ENCODE measurements at places on chromosomes 13 and 19. TPM values are rescaled to one million over a fixed set of nuclear protein-coding genes. Genes with fewer than 3 reads are reported as not detected.

- H3K4me3 ChIP-seq, result no peak overlapping the region
- peaks cover 33% of the 10 kb centered on the region for H3K27me3 ChIP-seq
- H3K27ac ChIP-seq, result no peak overlapping the region
- no peak for DNase-seq
- peaks cover 2% of the 10 kb centered on the region for H3K4me1 ChIP-seq
- no peaks in the 10 kb centered on the region for H3K36me3 ChIP-seq
Observed at GRCh38 chr13:33355201-33355895, 69.8 kb upstream of the STARD13 start.

DNA sequence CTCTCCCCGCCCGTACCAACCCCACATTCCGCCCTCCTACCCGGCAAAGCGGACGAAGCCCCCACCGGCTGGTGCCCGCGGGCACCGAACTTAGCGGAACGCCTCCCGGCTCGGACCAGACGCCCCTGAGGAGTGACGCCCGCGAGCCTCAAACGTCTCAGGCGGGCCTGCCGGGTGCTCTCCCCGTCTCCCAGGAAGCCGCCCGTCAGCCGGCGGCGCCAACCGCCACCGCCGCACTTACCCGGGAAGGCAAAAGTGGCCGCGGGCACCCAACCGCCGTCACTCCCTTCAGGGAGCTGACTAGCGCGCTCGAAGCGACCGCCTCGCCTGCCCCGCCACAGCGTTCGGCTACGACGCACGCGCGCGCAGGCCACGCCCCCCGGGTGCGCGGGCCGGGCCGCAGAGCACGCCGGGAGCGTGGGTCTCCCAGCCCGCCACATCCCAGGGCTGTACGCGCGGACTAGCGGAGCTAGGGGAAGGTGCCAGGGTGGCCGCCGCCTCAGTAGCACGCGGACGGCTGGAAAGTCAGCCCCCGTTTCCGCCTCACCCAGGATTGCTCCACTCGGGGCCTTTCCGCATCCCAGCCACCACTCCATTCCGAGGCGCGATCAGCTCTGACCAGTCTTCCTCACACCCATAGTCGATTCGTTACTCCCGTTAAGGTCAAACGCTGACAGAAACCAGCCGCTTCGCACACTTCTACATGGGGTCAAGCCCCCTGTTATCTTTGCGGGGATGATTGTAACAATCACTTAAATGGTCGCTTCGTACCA, at the start of gene TEX30:
Gene TEX30 (minus strand): TSS at position 346 of the 773 bp plus-strand sequence. CDS start 3,760 bp downstream, outside the sequence.
- peak within 1 kb of the TSS; percentile 97 for H3K27ac ChIP-seq
- H3K4me3 ChIP-seq, result peak within 1 kb of the TSS; percentile 88
- H3K36me3 ChIP-seq, result peaks cover 14% of the 10 kb centered on the region
- DNase-seq, result peak; percentile 86
- peaks cover 2% of the 10 kb centered on the region for H3K27me3 ChIP-seq

DNA sequence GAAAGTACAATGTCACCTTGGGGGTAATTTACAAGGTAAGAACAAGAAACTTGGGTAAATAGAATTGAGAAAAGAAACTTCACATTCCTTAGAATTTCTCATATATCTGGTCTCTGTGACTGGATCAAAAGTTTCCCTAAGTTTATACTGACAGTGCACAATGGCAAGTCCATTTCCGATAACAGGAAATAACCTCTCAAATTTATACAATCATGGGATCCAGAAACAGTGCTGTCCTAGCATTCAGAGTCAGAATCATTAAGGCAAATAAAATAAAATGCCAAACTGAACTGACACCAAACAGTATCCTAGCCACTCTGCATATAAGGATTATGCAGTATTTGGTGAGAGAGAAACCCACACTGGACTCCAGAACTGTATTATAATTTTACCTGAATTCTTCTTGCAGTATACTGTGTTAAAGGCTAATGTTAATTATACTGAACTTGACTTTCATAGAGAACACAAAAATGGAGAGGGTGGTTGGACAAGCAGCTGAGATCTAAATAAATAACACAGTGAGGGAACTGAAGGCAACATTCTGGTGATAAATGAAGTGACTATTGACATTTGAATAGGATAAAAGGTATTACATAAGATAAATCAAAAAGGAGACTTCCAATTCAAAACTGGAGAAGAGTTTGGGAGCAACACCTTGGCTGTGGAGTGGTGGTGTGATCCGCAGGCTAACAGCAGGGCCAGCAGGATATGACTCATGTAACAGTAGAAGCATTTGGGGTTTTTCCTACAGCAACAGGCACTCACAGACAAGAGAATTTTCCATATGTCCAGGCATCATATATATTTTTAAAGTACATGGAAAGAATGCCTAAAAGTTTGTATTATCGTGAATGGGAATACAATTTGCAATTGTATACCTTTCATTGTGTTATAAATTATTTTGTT, 932.5 kb upstream of the MIR17HG start:
- H3K27ac ChIP-seq, result no peak overlapping the region
- DNase-seq, result no peak
- H3K36me3 ChIP-seq, result no peaks in the 10 kb centered on the region
- no peaks in the 10 kb centered on the region for H3K4me1 ChIP-seq
- H3K4me3 ChIP-seq, result no peak overlapping the region

DNA sequence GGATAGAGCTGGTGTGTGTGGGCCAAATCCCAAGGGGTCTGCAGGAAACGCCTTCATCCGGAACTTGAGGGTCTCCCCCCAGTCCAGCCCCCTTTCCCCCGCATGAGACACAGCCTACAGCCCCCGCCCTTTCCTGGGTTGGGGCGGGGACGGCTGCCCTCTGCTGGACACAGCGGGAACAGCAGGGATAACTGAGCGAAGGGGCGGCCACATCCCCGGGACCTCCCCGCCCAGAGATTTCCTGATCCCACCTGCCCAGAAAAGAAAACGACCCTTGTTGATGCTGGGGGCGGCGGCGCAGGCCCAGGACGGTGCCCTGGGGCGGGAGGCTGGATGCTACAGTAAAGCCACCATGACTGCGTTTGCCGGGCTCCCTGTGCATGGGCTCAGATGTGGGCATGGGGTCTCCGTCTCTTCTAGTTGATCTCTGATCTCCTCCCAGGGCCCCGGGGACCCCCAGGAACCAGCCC, 14.2 kb downstream of the ONECUT3 start:
- no peaks in the 10 kb centered on the region for H3K36me3 ChIP-seq
- no peak overlapping the region for H3K27ac ChIP-seq
- peaks cover 56% of the 10 kb centered on the region for H3K27me3 ChIP-seq
- peak; percentile 41 for DNase-seq
- no peak overlapping the region for H3K4me3 ChIP-seq

GRCh38 chr13:78680576-78681350, 21.8 kb upstream of the OBI1 start:
- peaks cover 9% of the 10 kb centered on the region for H3K27me3 ChIP-seq
- H3K36me3 ChIP-seq, result no peaks in the 10 kb centered on the region
- H3K4me1 ChIP-seq, result no peaks in the 10 kb centered on the region
- DNase-seq, result no peak
- no peak overlapping the region for H3K4me3 ChIP-seq

DNA sequence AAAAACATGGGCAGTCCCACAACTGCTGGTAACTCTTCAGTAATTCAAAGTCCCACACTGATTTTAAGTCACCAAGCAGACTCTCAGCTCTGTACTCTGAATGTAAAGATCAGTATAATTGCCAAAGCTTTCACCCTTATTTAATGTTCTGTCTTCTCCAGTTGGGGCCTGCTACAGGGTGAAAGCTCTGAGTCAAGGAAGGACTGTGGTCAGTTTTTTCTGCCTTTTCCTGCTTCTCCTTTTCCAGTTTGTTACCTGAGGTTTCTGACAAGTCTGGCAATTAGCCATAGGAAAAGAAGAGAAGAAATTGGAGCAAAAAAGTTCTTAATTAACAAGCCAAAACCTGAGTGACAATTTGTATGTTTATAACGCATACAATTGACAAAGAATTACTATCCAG, 279.3 kb downstream of the RBM26 start:
- H3K27me3 ChIP-seq, result peaks cover 7% of the 10 kb centered on the region
- no peaks in the 10 kb centered on the region for H3K36me3 ChIP-seq
- no peak overlapping the region for H3K4me3 ChIP-seq
- H3K4me1 ChIP-seq, result no peaks in the 10 kb centered on the region
- DNase-seq, result no peak

- H3K27me3 ChIP-seq, result peaks cover 72% of the 10 kb centered on the region
- peaks cover 5% of the 10 kb centered on the region for H3K36me3 ChIP-seq
- no peak for DNase-seq
- H3K27ac ChIP-seq, result peak overlapping the region; percentile 19
- peaks cover 25% of the 10 kb centered on the region for H3K4me1 ChIP-seq
- H3K4me3 ChIP-seq, result peak overlapping the region; percentile 53
Observed at GRCh38 chr19:30224689-30225606, 147.2 kb upstream of the ZNF536 start.

- H3K4me3 ChIP-seq, result no peak overlapping the region
- H3K36me3 ChIP-seq, result peaks cover 60% of the 10 kb centered on the region
- H3K4me1 ChIP-seq, result no peaks in the 10 kb centered on the region
- H3K27me3 ChIP-seq, result no peaks in the 10 kb centered on the region
Observed at GRCh38 chr19:24127601-24128000, 40.6 kb downstream of the ZNF254 start.

DNA sequence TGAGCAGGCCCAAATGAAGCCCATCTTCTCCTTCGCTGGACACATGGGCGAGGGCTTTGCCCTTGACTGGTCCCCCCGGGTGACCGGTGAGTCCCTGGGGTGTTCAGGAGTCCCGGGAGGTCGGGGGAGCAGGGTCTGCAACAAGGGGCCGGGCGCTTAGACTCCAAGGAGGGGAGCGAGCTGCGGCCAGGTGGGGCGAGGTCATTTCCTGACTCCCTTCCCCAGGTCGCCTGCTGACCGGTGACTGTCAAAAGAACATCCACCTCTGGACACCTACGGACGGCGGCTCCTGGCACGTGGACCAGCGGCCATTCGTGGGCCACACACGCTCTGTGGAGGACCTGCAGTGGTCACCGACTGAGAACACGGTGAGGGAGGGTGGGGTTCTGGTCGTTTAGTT, 4.7 kb downstream of the GRWD1 start:
- H3K27ac ChIP-seq, result no peak overlapping the region
- peaks cover 34% of the 10 kb centered on the region for H3K36me3 ChIP-seq
- H3K4me1 ChIP-seq, result peaks cover 19% of the 10 kb centered on the region
- H3K4me3 ChIP-seq, result no peak overlapping the region
- H3K27me3 ChIP-seq, result peaks cover under 1% of the 10 kb centered on the region

GRCh38 chr19:48627865-48628314, 8.6 kb downstream of the SPHK2 start:
- no peak overlapping the region for H3K4me3 ChIP-seq
- no peak overlapping the region for H3K27ac ChIP-seq
- peaks cover 22% of the 10 kb centered on the region for H3K36me3 ChIP-seq
- DNase-seq, result no peak

DNA sequence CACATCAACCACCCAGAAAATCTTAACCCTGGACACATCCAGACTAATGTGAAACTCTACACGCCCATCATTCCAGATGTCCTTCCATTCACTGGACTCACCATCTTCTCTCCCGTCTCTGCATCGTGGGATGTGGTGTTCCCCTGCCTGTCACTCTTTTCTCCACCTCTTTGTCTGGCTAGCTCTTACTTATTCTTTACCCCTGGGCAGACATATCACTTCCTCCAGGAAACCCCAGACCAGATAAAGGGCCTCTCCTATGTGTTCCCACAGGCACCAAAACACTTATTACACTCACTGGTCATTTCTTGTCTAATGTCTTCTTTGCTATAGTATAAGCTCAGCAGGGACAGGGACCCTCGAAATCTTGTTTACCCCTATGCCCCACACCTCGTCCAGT, 109.3 kb upstream of the IPO5 start:
- no peak for DNase-seq
- H3K27ac ChIP-seq, result no peak overlapping the region
- no peak overlapping the region for H3K4me3 ChIP-seq
- H3K36me3 ChIP-seq, result no peaks in the 10 kb centered on the region
- H3K27me3 ChIP-seq, result peaks cover 6% of the 10 kb centered on the region

DNA sequence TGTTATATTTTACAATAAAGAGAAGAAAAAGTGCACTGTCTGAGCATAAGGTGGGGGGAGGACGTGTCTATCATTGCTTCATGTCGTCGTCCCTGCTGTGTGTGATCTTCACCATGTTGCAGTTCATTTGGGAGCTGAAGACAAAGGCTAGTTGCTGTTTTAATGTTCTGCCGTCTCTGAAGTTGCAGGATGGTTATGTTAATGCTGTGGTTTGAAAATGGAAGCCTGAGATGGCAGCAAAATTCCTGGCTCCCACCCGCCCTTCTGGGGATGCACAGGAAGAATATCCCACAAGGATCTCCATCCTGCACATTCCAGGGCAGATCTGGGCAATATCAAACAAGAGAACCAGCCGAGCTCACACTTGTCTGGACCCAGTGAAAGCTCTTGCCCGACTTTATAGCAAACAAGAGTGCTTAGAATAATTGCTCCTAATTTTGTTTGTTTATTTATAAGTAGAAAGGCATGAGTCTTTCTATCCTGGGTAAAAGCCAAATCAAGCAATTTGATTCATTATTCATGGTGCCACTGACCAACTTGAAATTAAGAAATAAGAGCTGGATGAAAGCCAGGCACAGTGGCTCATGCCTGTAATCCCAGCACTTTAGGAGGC, 110.3 kb upstream of the ABCC4 start:
- H3K36me3 ChIP-seq, result no peaks in the 10 kb centered on the region
- DNase-seq, result no peak
- H3K4me3 ChIP-seq, result no peak overlapping the region
- H3K27me3 ChIP-seq, result no peaks in the 10 kb centered on the region

B3GNT8 gene
- total RNA-seq, result 2.2 TPM

PGLYRP1 gene
- not detected for total RNA-seq

SAE1 gene
- total RNA-seq, result 168 TPM

MAST1 gene
- total RNA-seq, result 0.67 TPM
